Type B pancreatic cell (in vitro differentiated cells): ENCODE measurements at places on chromosomes 3 and 15.

- no peak for DNase-seq
Measured at GRCh38 chr3:120682095-120682681, at the start of gene HGD. HGD (minus strand) TSS chr3:120682239; CDS start chr3:120682111, 128 bp downstream.

GRCh38 chr3:189157232-189158007 is 14.4 kb upstream of the TPRG1 start:
- DNase-seq: no peak

- no peak for DNase-seq
Measured at GRCh38 chr15:63872759-63873510, 39.2 kb upstream of the HERC1 start.

GRCh38 chr3:127785711-127786265 is 36.5 kb downstream of the MGLL start:
- DNase-seq: no peak

- no peak for DNase-seq
Measured at GRCh38 chr3:10574101-10574620, 68.8 kb upstream of the ATP2B2 start.

GRCh38 chr3:58175437-58176184 is 35.2 kb downstream of the DNASE1L3 start:
- no peak for DNase-seq

GRCh38 chr3:156461889-156462288 is 93.0 kb downstream of the SSR3 start:
- DNase-seq: no peak

DNA sequence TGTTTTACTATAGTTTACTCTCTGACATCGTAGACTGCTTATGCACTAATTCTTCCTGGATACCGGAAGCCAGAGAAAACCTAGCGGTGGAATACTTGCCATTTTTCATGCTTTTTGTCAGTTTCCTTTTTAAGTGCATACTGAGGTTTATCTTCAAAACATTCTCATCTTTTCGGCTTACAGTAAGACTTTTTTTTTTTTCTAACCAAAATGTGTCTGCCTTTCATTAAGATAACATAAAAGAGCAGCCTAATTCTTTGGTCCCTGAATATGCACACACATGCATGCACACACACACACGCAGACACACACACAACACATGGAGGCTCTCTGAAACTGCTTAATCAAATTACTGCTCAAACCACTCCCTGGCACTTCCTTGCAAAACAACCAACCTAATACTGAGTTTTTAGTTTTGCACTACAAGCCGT is 1.3 kb downstream of the ZNF445 start:
- no peak for DNase-seq

- no peak for DNase-seq
Measured at GRCh38 chr3:124035463-124036121, 43.7 kb upstream of the ROPN1 start.

- DNase-seq: no peak
Measured at GRCh38 chr15:92807971-92808571, 92.1 kb upstream of the CHD2 start.

GRCh38 chr3:157445857-157446256 is 9.2 kb downstream of the PTX3 start:
- no peak for DNase-seq

- DNase-seq: no peak
Measured at GRCh38 chr15:101189409-101190091, 62.3 kb downstream of the CHSY1 start.

GRCh38 chr3:11903047-11903446 is 56.4 kb upstream of the TAMM41 start:
- no peak for DNase-seq

GRCh38 chr3:124600765-124601164 is 129.5 kb upstream of the UMPS start:
- no peak for DNase-seq

DNA sequence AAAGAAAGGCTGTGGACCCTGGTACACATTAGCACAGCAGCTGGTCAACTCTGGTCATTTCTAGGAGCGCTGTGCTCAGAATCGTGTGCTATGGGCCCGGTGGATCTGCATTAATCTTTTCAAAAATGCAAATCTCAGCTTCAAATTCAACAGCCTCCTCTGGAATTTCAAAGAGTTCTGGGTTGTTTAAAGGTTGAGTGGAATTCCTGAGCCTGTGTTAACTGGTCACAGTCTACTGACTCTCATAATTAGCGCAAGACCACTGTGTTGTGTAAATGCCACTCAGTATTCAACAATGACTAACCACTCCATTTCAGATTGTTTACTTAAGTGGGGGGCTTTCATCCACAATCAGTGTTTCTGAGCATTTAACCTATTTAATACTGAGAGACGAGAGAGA is 2.7 kb upstream of the ARNT2 start:
- DNase-seq: no peak

- no peak for DNase-seq
Measured at GRCh38 chr3:32323604-32324003, 68.0 kb upstream of the CMTM7 start.

GRCh38 chr15:62269504-62269903 is 104.4 kb upstream of the C2CD4B start:
- DNase-seq: no peak

GRCh38 chr3:100868096-100868495 is 125.1 kb downstream of the ABI3BP start:
- DNase-seq: no peak
